Germinal center (tissue), 1 donor: ENCODE measurements at places on chromosomes 11 and 22.

DNA sequence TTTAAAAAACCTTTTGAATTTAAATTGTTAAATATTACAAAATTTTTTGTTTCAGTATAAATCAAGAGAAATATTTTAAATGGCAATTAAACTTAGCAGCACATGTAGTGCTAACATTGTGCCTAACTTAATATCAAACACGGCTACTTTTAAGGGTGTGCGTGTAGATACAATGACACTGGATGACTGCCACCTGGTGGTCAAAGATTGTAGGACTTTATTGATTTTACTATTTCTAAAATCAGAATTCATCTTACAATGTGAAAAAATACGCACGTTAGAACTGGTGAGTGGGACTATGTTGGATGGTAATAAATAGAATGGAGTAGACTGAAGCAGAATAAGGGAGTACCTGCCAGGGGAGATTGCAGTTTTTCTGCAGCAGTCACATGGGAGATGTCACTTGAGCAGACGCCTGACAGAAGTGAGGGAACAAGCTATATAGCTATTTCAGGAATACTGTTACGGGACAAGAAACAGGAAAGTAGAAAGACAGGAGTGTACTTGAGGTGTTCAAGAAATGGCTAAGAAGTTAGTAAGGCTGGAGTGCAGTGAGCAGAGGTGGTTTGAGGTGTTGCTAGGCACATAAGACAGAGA lies 52.9 kb downstream of the UVRAG start:
- peak; percentile 58 for DNase-seq

DNA sequence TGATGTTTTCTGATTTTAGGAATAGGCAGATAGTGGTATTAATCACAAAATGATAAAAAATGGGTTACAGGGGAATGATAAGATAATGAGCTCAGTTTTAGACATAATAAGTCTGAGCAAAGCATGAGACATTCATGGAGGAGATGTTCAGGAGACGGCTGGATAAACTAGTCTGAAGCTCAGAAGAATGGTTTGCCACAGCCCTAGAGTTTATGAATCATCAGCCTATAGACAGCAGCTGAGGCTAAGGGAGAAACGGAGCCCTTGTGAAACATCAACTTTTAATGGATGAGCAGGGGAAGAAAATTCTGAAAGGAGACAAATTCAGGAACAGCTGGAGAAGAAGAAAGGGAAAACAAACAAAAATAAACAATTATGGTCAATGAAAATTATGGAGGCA lies 87.2 kb downstream of the RELT start:
- DNase-seq: no peak

GRCh38 chr22:45975164-45976161 lies 1.5 kb downstream of the WNT7B start:
- DNase-seq: no peak

DNA sequence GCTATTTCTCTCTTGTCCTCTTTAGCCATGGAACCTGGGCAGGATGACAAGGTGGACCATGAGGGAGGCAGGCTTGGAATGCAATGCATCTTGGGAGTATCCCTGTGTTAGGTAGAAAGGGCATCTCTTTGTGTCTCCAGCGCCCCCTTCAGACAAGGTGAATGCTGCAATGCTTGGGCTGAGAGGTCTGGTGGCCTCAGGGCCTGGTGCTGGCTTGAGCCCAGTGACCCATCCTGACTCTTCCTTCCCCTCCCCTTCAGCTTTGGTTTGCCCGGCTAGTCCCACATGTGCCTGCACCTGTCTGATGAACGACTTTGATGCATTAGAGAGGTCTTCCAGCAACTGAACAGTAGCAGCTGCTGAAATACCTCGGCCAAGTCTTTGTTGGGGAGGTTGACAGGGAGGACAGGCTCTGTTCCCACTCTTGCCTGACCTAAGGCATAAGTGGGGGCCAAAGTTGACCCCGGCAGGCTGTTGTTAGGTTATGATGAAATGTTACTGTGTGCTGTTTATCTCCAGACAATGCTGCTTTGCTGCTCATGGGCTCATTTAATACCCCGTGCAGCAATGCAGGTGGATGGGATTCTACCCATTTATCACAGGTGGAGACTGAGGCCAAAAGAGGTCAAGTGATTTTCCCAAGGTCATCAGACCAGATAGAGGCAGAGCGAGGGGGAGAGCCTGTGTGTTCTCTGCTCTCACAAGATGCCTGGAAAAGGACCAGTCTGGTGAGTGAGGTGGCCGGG lies 22.5 kb downstream of the MYO18B start:
- DNase-seq: no peak

DNA sequence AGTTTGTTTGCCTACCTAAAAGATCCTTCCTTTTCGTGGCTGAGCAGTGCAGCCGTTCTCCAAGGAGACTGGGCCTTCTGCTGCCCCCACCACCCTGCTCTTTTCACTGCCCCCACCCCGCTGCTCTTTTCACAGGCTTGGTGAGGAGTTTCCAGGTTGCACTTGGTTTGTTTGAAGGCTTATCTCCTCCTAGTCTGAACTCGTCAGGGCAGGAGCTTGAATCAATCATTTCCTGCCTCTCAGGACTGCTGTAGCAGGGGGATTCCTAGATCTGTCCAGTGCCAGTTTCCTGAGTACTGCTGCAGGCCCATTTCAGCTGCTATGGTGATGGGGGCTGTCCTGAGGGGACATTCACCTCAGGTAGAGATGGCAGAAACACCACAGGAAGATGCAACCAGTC lies 10.0 kb downstream of the MED15 start:
- DNase-seq: no peak

- no peak for DNase-seq
Observed at GRCh38 chr22:36258701-36259614, 6.0 kb downstream of the APOL1 start.

DNA sequence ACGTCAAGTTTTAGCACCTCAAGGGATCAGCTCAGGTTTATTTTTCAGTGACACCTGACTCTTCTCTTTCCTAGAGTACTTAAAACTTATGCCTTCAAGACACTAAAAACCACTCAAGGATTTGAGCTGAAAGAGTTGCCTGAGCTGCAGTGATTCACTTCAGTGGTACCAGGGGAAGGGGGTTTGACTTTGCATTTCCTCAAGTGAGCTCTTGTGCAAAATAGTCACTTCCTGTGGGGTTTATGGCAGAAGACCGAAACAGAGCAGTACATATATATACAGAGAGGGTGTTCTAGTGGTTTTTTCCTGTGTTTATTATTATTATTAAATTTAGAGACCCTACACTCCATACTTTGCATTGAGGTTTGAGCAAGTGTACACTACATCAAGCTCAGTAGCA lies 60.7 kb downstream of the DBX1 start:
- no peak for DNase-seq

DNA sequence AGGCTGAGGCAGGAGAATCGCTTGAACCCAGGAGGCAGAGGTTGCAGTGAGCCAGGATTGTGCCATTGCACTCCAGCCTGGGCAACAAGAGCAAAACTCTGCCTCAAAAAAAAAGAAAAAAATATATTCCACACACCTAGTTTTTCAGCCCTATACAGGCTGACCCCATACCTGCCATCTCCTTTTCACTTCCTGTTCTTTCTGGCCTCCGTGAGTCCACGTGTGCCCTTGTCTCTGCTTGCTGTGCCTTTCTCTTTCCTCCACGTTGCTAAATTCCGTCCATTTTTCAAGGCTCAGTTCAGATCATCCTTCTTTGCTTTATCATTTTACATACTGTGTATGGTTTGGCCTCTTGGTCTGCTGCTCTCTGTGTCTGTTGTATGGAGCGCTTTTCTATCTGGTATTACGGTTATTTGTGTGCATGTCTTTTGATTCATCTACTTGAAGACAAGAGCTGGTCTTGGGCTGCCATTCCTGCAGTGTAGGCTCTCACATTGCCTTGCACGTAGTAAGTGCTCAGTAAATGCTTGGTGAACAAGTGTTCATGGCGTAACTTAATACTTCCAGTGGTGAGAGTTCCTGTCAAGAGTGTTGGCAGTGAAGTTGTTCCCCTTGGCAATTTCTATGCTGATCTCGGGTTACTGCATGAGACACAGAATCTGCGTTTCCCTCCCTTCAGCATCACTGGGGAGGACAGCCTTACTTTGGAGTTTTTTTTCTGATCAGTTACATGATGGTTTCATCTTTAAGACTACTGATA lies 57.5 kb downstream of the PTPRJ start:
- no peak for DNase-seq

- no peak for DNase-seq
Observed at GRCh38 chr11:15579287-15580001, 464.7 kb downstream of the INSC start.

GRCh38 chr11:75431533-75432525 lies 1.2 kb downstream of the KLHL35 start:
- no peak for DNase-seq

GRCh38 chr11:73343076-73343873 lies 32.9 kb upstream of the RELT start:
- no peak for DNase-seq

DNA sequence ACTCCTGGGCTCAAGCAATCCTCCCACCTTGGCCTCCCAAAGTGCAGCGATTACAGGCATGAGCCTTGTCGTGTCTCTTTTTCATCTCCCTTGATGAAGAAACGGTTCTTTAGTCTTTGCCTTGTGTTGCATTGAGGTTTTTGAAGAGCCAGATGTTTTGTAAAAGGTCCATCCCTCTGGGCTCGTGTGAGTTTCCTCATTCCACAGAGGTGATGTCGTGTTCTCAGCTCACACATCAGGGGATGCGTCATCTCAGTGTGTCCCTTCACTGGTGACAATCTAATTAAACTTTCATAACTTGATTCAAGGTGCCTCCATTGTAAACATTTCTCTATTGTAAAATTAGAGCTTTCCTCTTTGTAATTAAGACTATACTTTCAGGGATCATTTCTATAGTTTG lies 29.7 kb upstream of the TEF start:
- DNase-seq: no peak

GRCh38 chr22:47543447-47543846 lies 781.0 kb downstream of the TBC1D22A start:
- no peak for DNase-seq

GRCh38 chr11:19595840-19596751 lies 116.5 kb upstream of the NAV2 start:
- DNase-seq: no peak

DNA sequence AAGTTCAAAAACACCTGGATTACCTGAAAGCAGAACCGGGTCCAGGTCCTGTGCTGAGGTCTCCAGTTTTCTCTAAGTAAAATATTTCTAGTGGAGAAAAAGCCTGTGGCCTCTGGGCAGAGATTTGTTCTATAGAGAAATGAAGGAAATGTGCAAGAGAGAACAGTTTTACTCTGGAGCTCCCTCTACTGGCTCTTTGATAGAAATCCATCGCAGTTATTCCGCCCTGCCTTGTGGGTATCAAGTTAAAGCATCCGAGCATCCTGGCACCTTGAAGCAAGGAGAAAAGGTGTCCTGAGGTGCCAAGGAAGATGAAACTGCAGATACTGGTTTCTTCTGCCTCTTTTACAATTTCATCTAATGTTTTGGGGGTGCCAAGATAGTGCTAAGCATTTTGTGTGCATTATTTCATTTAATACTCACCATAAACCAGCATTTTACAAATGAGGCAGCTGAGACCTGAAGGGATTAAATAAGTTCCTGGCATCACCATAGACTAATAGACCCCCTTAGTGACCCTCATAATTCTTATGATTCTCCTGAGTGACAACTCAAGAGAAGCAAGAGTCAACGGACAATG lies 113.1 kb upstream of the HSD17B12 start:
- DNase-seq: peak; percentile 55

DNA sequence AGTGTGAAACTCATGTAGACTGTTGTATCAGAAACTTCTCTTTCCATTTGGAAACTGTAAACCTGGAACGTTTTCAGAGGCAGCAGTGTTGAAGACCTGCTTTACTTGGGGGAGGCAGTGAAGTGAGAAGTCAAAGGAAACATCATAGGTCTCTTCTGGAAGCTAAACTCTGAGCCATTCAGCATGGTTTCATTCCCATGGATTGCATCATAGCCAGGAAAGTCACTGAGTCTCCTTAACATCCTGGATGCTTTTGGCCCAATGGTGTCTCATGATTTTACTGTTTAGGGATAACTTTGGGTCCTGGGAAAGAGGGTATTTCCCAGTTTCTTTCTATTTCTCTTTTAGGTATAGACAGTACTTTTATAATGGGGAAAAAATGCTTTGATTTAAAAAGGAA lies 153.2 kb upstream of the E2F8 start:
- DNase-seq: no peak

DNA sequence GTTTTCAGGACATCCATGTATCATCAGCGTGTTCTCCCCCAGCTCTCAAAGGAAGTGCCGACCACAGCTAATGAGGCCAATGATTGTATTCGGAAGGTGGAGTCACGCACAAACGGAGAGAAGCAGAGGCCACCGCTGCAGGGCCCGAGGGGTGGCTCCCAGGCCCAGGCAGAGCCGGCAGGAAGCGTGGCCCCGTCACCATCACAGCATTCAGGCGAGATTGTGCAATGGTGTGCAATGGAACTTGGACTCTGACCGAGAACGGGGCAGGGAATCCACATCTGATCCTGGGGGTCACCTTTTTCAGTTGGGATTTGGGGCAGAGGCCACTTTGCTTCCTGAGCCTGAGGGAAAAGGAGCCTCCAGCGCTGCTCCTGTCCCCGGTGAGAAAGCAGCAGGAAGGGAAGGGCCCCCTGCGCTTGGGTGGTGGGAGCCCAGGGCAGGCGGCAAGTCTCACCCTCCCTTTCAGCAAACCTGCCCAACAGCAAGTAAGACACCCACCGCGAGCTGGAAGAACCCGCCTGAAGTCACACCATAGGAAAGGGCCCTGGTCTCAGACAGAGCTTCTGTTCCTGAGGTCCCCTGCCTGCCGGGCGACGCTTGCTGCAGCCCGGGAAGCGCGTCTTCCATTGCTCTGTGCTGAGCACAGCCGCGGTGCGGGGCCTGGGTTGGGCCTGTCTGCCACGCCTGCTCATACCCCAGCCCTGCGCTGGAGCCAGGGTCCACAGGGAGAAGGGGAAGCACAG lies 1430.7 kb downstream of the BRD1 start:
- no peak for DNase-seq

GRCh38 chr11:86888164-86889000 lies 66.8 kb downstream of the FZD4 start:
- DNase-seq: no peak

DNA sequence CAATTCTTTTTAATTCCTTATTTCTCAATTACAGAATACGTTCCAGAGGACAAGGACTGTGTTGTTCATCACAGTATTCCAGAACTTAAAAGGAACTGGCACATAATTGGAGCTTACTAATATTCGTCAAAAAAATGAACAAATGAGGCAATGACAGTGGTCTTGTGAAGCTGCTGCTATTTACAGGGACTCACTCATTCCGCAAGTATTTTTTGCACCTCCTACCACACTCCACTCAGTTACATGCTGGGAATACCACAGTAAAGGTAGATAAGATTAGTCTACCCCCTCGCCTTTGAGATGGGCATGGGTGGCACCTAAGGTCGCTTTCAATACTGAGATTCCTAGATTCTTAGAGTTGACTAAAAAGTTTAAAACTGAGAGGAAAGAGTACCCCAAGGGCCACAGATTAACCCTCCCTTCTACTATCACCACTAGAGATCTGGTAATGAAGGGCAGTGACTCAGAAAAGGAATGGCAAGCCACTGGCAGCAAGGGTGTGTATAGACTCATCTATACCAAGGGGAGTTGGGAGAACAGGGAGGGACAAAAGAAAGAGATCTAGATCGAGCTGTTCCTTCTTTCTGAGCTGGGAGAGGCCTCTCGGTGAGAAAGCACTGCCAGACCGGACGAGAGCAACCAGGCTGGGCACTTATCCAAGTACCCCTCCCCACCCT lies 85.0 kb downstream of the RPL27A start:
- no peak for DNase-seq

- DNase-seq: no peak
Observed at GRCh38 chr22:46455446-46455845, 82.0 kb downstream of the CELSR1 start.

GRCh38 chr11:69518081-69518950 lies 36.9 kb downstream of the LINC01488 start:
- DNase-seq: no peak
